ENCODE measurements at places on chromosomes 11 and 22.
A peak's percentile ranks its signal among the peaks of the same experiment; 100 is the strongest.

GRCh38 chr11:76062733-76063132, 143.6 kb downstream of the WNT11 start:
- no peak for ATAC-seq

GRCh38 chr11:38460896-38461295, 1862.9 kb upstream of the RAG2 start:
- no peak for ATAC-seq

GRCh38 chr22:20268279-20269012, at the start of gene RTN4R:
RTN4R (minus strand) TSS chr22:20268318; CDS start chr22:20268092, 226 bp downstream.
- ATAC-seq: peak; percentile 87

GRCh38 chr11:69879729-69880005, 60.5 kb upstream of the FGF3 start:
- no peak for ATAC-seq

DNA sequence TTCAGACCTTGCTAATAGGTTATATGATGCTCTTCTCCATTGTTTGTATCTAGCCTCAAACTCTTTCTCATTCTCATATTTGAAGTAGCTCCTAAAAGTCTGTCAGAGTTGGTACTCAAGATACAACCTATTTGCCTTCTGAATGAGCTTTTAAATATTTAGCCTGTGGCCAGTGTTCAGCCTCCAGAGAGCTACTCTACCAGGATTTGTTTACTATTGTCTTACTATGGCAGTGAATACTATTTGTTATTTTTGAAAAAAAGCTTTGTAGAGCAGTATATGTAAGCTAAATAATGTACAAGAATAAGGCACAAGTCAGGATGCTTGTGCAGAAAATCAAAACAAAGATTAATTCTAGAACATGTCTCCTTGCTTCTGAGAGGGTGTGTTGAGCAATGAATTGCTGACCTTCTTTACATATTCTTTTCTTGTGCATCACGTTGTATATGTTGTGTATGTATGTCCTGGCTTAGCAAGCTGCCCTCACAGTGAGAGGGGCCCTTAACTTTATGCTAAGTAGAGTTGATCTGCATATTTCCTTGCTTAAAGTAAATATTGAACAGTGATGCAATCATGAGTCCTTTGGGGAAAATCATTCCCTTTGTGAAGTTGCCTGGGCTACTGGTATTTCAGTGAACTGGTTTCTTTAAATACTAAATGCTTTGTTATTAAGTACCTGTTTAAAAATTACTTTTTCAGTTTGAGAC, 438.0 kb downstream of the LUZP2 start:
- ATAC-seq: no peak

- ATAC-seq: no peak
Measured at GRCh38 chr11:118102721-118103261, 16.0 kb upstream of the SMIM35 start.

DNA sequence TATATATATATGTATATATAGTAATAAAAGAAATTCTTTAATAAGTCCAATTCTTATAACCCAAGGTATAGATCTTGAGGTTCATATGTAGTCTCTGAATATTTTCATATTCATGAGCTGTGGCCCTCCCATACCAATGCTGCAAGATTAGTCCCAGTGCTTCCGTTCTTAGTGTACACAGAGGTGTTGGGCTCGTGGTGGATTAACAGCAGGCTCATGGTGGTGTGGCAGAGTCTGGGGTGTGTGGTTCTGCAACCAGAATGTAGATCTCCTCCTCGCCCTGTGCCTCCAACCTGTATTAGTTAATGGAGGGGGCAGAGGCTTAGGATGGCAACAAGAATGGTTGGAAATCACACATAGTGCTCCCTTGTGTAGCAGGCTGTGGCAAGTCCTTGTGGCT, 16.8 kb downstream of the PRDM10 start:
- no peak for ATAC-seq

DNA sequence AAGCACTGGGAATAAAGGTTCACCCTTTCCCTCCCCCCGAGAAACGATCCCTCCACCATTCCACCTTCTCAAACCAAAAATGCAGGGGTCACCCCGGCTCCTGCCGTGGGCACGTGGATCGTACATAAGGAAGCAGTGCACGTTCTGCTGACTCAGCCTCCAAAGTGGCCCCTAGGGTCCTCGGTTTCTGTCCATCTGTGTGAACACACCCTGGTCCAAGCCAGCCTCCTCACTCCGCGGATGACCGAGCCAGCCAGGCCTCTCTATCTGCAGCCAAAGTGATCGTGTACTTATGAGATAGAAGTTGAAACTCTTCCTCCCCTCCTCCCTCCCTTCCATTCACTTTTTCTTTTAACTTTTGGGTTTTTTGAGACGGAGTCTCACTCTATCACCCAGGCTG, 16.2 kb downstream of the C11orf24 start:
- no peak for ATAC-seq

- ATAC-seq: no peak
Measured at GRCh38 chr22:28962042-28962554, 78.7 kb downstream of the ZNRF3 start.

DNA sequence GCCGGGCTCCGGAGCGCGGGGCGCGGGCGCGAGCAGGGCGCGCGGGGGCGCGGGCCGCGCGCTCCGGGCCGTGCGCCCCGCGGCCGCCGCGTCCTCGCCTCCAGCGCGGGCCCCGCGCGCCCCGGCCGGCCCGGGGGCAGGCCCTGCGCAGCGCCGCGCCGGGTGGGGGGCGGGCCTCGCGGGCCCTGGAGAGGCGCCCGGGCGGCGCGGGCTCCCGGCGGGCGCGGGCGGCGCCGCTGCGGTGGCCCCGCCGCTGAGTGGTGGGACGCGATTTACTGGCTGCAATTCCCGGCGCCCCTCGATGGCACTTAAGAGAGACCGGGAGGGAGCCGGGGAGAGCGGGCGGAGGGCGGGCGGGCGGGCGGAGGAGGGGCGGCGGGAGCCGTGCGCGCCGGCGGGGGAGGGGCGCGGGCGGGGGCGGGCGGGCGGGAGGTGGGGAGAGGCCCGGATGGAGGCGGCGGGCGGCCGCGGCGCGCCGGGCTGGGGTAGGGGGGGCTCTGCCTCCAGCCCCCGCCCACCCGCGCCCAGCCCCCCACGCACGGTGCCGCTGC, 73.2 kb upstream of the TCF20 start:
- ATAC-seq: peak; percentile 78

- no peak for ATAC-seq
Measured at GRCh38 chr11:128400382-128401203, 186.8 kb downstream of the ETS1 start.

GRCh38 chr11:94672636-94673035, 95.5 kb upstream of the AMOTL1 start:
- ATAC-seq: no peak

GRCh38 chr22:43855431-43855830, 6.9 kb downstream of the SULT4A1 start:
- ATAC-seq: no peak

GRCh38 chr11:31822175-31822926, 11.2 kb upstream of the PAX6 start:
- ATAC-seq: no peak

DNA sequence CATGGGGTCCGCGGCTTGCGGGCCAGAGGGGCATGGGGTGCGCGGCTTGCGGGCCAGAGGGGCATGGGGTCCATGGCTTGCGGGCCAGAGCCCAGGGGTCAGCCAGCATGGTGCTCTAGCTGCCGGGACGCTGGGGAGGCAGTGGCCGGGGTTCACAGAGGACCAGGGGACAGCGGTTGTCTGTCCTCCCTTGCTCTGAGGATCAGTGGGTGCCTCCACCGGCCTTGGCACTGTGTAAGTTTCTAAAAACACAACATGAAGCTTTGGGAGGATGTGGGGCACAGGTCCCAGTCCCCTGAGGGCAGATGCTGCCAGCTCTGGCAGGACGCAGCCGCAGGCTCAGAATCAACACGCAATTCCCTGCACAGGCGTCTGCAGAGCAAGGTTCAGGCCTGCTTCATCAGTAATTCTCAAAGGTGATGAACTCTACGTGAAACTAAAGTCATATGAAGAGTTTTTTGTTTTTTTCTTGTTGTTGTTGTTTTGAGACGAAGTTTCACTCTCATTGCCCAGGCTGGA, 3.0 kb downstream of the MLC1 start:
- no peak for ATAC-seq

- no peak for ATAC-seq
Measured at GRCh38 chr11:13644997-13645687, 23.3 kb upstream of the FAR1 start.

GRCh38 chr22:22210889-22211833, 33.4 kb upstream of the VPREB1 start:
- no peak for ATAC-seq

DNA sequence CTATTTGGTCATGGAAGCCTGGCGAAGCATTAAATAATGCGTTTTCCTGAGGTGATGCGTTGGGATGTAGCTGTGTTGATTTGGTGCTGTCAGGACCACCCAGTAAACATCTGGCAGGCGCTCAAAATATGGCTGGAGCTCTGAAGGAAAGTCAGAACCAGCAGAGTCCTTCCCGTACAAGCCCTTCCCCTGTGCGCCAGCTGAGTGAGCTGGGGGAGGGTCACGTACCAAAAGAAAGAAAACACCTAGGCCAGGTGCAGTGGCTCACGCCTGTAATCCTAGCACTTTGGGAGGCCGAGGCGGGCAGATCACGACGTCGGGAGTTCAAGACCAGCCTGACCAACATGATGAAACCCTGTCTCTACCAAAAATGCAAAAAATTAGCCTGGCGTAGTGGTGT, 55.6 kb upstream of the CECR2 start:
- ATAC-seq: no peak

GRCh38 chr22:44702479-44703198, 635 bp downstream of the PRR5 start:
- ATAC-seq: peak; percentile 18

DNA sequence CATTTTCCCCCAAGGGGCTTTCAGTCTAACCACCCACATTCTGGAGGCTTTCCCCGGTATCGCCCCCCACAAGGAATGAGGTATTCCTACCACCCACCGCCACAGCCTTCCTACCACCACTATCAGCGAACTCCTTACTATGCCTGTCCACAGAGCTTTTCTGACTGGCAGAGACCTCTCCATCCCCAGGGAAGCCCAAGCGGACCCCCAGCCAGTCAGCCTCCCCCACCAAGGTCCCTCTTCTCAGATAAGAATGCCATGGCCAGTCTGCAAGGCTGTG, 14.6 kb upstream of the SLC25A18 start:
- no peak for ATAC-seq

Data from activated T-helper 17 cell treated with anti-CD3 and anti-CD28 coated beads, Interleukin-2, amount 50 U/mL, for 72 hours (primary cell).